ENCODE measurements at places on chromosomes 5 and 9.

DNA sequence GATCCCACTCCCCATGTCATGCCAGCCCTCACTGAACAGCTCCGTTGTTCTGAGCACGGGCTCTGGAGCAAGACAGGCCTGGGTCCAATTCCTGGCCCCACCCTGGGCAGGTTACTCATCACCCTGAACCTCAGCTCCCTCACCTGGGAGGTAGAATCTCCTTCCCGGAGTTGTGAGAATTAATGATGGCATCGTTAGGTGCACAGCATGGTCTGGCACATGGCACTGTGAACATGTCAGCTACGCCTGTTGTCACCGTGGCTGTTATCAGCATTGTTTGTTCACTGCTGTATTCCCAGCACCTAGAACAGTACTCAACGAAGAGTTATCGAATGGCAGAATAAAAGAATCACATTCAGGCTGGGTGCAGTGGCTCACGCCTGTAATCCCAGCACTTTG lies 43.0 kb downstream of the LRSAM1 start:
- DNase-seq, result no peak

DNA sequence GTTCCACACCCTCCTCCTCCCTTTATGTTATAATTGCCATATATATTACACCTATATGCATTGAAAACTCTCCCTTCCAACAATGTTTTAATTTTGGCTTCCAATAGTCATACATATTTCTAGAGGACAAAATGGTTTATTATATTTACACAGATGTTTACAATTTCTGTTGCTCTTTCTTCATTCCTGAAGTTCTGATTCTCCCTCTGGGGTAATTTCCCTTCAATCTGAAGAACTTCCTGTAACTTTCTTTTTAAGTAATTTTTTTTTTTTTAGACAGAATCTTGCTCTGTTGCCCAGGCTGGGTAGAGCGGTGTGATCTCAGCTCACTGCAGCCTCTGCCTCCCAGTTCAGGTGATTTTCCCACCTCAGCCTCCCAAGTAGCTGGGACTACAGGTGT lies 173.0 kb upstream of the MAP1B start:
- no peak for DNase-seq

- DNase-seq, result no peak
These were observed at the start of gene ALDH1A1 for GRCh38 chr9:72952914-72953313. ALDH1A1 (minus strand) TSS chr9:72953053; CDS start chr9:72953000, 53 bp downstream.

DNA sequence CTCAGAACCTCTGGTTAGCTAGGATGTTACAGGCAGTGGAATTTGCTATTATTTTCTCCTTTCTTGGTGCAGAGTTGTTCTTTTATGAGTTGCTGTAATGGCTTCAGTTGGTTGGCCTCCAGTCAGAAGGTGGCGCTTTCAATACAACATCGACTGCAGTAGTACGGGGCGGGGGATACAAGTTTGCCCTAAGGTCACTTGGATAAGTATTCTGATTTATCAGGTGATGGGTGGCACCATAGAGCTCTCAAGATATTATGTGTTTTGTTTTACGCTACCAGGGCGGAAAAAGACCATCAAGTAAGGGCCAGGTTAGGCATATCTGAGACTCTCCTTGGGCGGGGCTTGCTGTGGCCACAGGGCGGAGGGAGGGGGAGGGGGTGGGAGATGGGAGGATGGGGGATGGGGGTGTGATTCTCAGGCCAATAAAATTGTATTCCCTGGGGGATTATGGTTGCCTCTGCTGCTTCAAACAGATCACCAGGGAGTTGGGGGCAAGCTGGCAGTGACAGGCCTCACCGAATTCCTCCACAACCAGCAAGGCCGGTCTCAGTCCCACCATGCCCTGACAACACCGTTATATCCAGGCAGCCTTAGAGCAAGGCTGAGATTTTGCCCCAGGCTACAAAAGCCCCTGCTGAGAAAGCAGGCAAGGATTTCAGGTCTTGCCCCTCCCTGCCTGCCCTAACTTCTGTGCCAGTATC lies 15.9 kb upstream of the RNF38 start:
- DNase-seq, result no peak

DNA sequence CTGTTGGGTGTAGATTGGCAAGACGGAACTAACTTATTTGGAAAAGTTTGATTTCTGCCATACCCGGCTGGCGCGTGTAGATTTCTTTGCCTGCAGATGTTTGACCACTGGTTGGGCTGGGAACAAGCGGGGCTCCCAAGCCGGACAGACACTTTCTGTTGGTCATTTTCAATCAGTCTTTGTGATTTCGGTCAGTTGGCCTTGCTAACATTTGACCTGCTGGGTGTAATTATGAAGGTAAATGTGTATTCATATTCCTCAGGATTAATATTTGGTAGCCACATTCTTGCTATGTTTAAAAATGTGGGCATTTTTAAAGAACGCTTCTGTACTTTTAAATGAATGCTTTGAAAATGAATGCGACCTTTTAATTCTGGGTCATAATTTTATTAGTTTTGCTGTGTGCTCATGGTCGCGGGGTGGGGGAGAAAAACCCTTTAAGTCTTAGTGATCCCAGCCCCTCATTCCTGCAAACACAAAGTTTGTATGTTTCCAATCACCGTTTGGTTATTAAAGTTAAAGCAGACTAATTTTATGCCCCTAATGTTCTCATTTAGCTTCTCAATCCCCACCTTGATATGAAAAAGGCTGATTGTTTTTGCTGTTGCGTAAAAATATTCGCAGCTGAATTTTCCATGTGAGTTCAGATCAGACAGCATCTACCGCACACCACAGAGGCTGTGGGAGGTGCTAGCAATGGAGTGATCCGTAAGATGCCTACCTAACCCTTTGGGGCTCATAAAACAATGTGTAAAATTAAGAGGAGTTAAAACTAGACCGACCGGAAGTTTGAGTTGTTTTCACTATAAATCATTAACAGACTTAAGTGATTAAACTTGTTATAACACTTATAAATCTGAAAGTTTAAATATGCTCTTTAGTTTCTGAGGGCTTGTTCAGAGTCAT lies 1.5 kb downstream of the RASGRF2 start:
- DNase-seq, result no peak

Measured in activated CD8-positive, alpha-beta memory T cell treated with anti-CD3 and anti-CD28 coated beads for 1 hour (primary cell).